Stimulated activated CD4-positive, alpha-beta T cell treated with anti-CD3 and anti-CD28 coated beads, TNF-alpha, amount 100 ng/mL, for 48 hours (primary cell): ENCODE measurements at places on chromosomes 2 and 18.

- no peak for DNase-seq
Measured at GRCh38 chr18:24799176-24799575, 338.7 kb downstream of the HRH4 start.

GRCh38 chr2:104862058-104862941 is 8.4 kb downstream of the POU3F3 start:
- no peak for DNase-seq

- DNase-seq: no peak
Measured at GRCh38 chr18:39711701-39712100, 2146.1 kb upstream of the CELF4 start.

DNA sequence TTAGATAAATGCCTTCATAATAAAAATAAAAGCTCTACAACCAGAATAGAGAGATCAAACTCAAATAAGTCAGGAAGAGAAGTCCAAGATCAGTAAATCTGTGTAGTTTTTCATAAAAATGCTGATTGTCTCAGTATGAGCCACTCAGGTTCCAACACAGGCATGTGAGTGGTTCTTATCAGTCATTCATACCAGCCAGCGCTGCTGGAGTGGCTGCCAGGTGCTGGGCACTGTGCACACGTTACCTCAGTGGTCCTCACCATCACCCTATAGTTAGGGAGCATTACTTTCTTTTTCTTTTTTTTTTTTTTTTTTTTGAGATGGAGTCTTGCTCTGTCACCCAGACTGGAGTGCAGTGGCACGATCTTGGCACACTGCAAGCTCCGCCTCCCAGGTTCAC is 23.8 kb downstream of the CNDP1 start:
- no peak for DNase-seq

- DNase-seq: no peak
Measured at GRCh38 chr2:2830576-2830975, 499.5 kb upstream of the MYT1L start.

DNA sequence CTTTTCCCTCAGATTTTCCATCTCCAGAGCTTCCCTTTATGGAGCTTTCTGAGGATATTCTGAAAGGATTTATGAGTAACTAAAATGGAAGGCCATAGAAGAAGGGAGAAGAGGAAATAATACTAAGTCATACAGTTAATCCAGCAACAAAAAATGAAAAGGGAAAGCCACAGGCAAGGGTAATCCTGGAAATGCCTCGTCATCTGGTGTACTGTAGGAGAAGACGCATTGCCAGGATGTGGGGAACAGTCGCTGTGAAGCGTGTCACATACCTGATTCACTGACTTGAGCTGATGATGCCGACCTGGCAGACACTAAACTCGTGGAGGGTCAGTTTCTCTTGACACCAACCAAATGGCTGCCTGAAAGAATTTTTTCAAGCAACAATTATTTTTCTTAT is 34.7 kb upstream of the ALPP start:
- DNase-seq: no peak

DNA sequence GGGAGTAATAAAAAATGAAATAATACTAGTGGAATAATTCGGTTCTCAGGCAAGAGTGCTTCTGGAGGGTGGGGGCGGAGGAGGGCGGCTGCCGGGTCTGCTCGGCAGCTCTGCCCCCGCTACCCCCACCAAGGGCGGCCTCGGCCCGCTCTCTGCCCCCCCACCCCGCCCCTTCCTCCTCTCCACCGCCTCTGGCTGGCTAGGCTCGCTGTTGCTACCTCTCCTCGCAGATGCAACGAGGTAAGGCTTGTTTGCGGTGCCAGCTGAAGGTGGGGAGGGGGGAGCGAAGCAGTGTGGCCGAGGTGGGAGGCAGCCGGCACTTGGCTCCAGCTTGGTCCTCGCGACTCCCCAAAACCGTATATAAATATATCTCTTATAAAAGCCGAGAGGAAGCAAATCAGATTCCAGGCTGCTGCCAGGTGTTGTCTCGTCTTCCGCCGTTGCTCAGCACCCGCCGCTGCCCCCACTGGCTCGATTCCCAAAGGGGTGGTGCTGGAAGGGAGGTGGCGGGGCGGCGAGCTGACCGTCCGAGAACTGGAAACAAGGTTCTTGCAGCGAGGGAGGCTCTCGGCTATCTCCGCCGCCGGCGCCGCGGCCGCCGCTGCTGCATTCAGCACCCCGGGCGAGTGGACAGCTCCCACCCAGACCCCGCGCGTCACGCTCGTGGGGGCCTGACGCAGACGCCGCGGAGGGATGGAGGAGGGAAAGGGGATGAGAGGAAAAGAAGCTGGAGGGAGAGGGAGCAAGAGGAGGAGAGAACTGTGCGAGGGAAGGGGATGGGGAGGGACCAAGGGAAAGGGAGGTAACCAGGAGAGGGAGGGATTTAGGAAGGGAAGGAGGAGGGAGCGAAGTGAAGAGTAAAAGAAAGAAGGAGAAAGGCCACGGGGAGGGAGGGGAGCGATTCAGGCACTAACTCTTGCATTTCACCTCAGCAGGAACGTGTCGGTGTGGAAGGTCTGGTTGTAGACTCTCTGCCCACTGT is at the start of gene MARCHF4:
TSS of gene MARCHF4 (minus strand) at position 763 of the 982 bp plus-strand sequence. CDS start 2,223 bp downstream, outside the sequence.
- peak; percentile 50 for DNase-seq

DNA sequence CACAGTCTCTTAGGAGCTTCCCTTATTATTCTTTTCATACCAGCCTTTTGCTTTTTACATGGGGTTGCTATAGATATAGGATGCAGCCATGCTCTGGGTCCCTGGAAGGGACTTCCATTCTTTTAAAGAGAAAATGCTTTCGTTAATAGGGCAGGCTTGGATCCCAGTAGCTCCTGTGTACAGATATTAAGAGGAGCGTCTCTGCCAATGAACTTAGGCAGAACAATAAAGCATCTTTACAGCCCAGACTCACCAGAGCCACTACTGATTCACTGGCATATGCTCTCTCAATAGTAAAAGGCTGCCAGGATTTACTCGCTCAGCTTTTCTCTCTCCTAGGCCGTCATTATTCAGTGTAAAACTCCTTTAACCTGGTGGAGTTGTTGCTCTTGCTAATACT is 1385.4 kb upstream of the PIK3C3 start:
- DNase-seq: no peak

- DNase-seq: no peak
Measured at GRCh38 chr2:20823917-20824316, 1.0 kb upstream of the LDAH start.

GRCh38 chr2:21727101-21727500 is 603.3 kb downstream of the TDRD15 start:
- DNase-seq: no peak

DNA sequence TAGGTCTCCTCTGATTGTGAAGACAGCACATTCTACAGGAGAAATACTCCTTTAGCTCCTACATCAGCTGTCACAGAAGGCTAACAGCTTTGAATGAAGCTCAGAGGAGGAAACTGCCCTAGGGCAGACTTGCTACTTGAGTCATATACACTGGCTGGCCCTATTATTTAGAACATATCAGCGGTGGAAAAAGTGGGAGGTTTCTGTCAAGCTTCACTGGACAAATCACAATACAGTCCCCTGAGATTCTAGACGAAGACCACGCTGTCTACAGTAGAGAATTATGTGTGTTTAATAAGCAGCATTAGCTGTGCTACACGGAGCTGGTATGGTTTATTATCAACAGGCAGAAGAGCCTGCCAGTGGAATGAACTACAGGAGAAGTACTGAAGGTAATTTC is 230.9 kb upstream of the FSIP2 start:
- DNase-seq: no peak

DNA sequence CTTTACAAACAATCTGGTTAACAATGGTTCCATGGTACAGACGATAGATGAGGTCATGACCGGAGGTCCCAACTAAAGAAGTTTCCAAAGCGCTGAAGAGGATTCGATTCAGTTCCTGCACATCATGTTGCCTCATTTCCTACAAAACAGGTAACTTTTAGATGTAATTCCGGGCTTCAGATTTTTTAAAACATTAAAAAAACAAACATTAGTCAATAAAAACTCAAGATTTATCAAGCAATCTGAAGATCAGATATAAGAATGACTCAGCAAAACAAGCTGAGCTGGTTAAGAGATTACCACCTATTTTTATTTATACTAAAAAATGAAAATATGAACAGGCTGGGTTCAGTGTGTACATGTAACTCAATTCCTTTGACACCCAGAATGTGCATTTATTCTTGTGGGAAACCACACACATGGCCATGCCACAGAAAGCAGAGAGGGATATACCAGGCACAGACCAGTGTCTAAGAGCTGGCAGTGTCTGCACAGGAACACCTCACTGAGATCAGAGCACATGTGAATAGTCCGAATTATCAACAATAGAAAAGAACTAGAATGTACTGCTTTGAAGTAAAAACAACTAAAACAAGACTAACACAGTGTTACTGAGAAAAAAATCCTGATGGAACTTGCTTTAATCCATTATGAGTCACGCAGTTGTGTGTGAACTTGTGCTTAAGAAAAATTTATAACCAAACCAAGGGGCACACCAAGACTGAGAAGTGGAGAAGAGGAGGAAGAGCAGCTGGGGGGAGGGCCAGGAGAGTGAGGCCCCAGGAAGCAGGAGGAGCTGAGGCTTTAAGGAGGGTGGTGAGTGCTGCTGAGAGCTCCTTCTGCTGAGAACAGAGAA is 9.5 kb downstream of the USP40 start:
- no peak for DNase-seq

DNA sequence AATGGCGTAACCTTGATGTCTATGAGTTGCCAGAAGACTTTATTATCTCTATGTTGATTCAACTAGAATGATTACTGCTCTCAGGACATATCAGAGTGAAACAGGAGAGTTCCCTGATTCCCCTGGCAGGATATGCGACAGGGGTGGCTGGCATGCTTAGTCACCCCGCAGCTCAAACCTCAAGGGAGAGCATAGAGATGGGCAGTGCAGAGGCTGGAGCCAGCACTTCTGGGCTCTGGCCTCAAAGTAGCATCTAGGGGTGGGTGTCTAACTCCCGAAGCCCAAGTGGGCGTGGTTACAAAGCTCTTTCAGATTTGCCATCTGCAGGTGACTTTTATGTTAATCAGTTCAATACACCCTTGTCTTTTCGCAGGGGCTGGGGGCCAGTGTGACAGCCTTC is 391.6 kb downstream of the ADCYAP1 start:
- DNase-seq: no peak
